CD4-positive, alpha-beta T cell treated with Interleukin-4 for 4 hours (primary cell): ENCODE measurements at places on chromosomes 4 and X.

- no peak for DNase-seq
Observed at GRCh38 chr4:24763631-24764297, 31.6 kb upstream of the SOD3 start.

GRCh38 chrX:17291171-17291900 is 83.7 kb upstream of the NHS start:
- no peak for DNase-seq

GRCh38 chrX:10512258-10512657 is 108.1 kb downstream of the MID1 start:
- no peak for DNase-seq

- DNase-seq, result peak; percentile 44
Observed at GRCh38 chrX:135484641-135485289, 35.7 kb upstream of the INTS6L start.
